Purkinje cell (primary cell): ENCODE measurements at places on chromosomes 2 and 18. TPM values are rescaled to one million over a fixed set of nuclear protein-coding genes. Genes with fewer than 3 reads are reported as not detected.

Gene SPOPL
- 6.9 and 7.0 TPM in 2 replicates for polyA plus RNA-seq

Gene TLX2
- polyA plus RNA-seq: not detected in 2 replicates

Gene SLC23A3
- polyA plus RNA-seq: not detected in 2 replicates

Gene RUFY4
- polyA plus RNA-seq: not detected in 2 replicates

Gene RETREG2
- 43.3 and 81.2 TPM in 2 replicates for polyA plus RNA-seq
